ENCODE measurements at places on chromosomes 5 and 9.

GRCh38 chr5:163748934-163749333 is 243.5 kb downstream of the MAT2B start:
- DNase-seq = no peak

DNA sequence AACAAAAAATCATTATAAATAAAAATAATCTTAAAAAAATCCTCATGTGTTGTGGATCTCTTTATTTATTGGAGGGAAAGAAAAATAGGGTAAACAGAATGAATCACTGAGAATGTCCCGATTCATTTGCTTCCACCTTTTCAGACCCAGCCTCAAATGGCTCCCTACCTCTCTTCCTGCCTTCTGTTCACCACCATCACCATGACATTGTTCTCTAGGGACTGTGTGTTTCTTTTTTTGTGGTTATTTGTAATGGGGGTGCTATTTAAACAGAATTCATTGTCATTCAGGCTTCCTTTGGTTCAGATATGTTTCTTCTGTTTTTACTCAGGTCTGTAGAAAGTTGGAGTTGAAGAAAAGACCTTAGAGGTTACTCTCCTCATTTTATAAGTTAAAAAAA is 198.2 kb downstream of the KIF4B start:
- no peak for DNase-seq

- DNase-seq = peak; percentile 15
Observed at GRCh38 chr5:44809215-44809955, 638 bp downstream of the MRPS30 start.

GRCh38 chr9:132365986-132366385 is 11.2 kb upstream of the SETX start:
- no peak for DNase-seq

- no peak for DNase-seq
Observed at GRCh38 chr5:165000479-165001190, 1495.2 kb downstream of the MAT2B start.

- no peak for DNase-seq
Observed at GRCh38 chr9:10753474-10753873, 140.7 kb upstream of the PTPRD start.

DNA sequence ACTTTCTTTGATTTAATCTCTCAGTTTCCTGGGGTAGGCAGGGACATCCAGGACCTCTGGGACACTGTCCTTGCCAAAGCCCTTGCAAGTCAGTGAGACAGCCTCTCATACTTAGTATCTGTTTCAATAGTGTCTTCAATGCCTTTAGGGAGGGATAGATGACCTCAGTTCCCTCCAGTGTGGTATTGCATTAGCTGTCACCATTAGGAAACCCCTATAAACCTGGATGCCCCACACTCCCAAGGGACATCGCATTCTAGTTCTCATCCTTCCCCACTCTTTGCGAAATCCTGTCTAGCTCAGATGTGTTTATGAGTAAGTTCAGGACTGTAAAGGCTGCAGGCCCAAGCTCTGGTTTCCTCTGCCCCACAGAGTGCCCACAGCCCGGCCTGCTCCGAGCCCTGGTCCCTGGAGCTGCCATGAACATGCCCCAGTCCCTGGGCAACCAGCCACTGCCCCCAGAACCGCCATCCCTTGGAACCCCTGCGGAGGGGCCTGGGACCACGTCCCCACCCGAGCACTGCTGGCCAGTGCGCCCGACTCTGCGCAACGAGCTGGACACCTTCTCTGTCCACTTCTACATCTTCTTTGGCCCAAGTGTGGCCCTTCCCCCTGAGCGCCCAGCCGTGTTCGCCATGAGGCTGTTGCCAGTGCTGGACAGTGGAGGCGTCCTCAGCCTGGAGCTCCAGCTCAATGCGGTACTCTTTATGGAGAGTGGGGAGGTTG is 13.2 kb downstream of the TMEM8B start:
- DNase-seq = no peak

GRCh38 chr9:10774051-10774450 is 161.2 kb upstream of the PTPRD start:
- DNase-seq = no peak

GRCh38 chr5:64050296-64050695 is 88.1 kb upstream of the HTR1A start:
- no peak for DNase-seq

DNA sequence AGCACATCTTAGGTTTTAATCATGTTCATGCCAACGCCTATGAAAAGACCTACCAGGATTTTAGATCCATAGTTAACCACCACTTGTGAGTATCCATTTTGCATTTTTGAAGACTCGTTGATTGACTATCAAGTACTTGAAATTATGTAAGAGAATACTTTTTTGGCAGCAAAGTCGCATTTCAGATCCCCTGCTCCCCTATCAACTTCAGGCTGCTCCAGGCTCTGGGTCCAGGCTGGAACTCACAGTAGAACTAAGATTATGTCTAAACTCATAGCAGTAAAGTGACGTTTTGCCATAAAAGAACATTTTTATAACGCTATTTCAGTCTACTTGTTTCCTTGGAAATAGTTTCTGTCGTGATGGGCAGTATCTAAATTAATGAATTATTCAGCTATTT is 267.7 kb downstream of the FANCC start:
- DNase-seq = no peak

DNA sequence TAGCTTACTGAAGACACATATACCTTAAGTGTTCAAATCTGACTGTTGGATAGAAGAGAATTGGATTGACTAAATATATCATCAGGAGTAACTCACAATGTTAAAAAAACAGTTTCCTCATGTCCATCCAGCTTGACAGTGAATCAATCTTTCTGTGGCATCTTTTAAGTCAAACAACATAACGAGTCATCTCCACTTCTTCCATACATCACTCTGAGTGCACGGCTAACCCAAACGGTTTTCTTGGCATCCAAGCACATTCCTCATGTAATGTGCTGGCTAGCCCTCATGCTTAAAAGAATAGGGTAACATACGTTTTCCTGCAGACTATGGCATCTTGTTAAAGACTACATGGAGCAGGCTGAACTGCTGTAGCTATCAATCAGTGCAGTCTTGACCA is 291.5 kb upstream of the TRPC7 start:
- DNase-seq = peak; percentile 29

GRCh38 chr9:126347911-126348760 is 21.5 kb downstream of the MVB12B start:
- DNase-seq = no peak

- no peak for DNase-seq
Observed at GRCh38 chr5:154325566-154325965, 120.2 kb upstream of the SAP30L start.

GRCh38 chr5:61417851-61418250 is 85.8 kb downstream of the ZSWIM6 start:
- no peak for DNase-seq

GRCh38 chr5:56575821-56576220 is 239.5 kb upstream of the MAP3K1 start:
- DNase-seq = no peak

- no peak for DNase-seq
Observed at GRCh38 chr9:130112538-130113151, 58.9 kb downstream of the GPR107 start.

DNA sequence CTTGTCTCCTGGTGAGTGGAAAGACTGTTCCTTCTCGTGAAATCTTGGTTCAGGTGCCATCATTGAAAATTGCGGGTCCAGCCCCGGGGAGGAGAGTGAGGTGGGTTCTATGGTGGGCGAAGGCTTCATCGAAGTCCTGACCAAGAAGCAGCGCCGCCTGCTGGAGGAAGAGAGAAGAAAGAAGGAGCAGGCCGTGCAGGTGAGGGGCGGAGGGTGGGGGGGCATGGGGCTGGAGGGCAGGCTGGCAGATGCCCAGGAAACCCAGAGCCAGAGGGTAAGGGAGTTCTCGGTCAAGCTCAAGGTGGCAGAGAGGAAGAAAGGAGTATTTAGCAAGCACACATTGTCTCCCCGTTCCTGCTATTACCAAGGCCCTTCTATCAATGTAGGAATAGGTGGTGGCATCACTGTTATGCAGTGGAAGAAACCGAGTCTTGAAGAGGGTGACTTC is 24.3 kb upstream of the POMT1 start:
- DNase-seq = no peak

DNA sequence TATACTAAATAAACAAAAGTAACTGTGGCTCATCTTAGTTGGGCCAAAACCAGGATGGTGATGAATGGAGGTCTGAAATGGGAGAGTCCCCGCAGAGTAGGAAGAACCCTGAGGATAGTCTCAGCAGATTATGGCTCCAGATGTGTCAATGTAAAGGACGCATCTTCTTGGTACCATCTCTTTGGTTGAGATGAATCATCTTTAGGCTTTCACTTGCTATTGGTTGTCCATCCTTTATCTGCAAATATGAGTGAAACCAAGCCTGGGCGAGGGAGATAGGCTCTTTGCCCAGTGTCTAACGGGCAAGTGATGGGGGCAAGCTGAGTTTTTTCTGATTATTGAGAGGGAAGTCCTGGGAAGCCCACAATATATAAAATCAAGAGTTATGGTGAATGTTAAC is 19.4 kb upstream of the LCP2 start:
- DNase-seq = no peak
